ENCODE measurements at places on chromosomes 5 and 9.

- no peak for DNase-seq
Measured at GRCh38 chr5:39057734-39058133, 16.5 kb downstream of the RICTOR start.

- no peak for DNase-seq
Measured at GRCh38 chr5:41683181-41683580, 172.8 kb upstream of the PLCXD3 start.

DNA sequence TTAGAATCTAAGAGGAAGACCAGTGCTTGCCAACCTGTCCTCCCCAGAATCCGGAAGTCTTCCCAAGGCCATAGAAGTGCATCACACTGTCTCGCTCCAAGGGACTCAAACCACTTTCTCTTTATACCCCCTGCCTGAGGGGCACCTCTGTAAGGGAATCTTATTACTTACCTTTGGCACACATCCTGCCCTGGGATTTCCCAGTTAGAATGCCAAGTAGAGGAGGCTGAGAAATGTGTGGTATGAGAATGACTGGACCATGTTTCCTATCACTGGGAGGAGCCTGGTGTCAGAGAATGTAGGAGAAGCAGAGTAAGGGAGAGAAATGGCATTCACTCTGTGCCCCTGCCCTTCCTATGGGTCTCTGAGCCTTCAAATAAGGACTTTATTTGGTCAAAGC is 85.8 kb downstream of the AOPEP start:
- DNase-seq: no peak

- DNase-seq: no peak
Measured at GRCh38 chr5:153504726-153505125, 14.3 kb downstream of the GRIA1 start.

DNA sequence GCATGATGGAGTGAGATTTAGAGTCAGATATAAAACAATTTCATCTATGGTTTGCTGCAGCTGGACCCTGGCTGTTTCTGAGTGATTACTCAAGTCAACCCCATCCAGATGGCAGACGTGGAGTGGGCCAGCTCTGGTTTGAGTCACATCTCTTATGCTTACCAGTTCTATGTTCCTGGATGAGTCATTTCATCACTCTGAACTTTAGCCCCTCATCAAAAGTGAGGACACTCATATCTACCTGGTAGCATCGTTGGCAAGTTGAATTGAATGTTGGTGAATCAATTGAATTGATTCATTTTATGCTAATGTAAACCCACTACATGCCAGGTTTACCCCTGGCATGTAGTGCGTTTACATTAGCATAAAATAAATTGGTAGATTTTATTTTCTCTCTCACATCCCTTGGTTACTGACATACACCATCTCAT is 176.4 kb downstream of the FGF18 start:
- peak; percentile 24 for DNase-seq

DNA sequence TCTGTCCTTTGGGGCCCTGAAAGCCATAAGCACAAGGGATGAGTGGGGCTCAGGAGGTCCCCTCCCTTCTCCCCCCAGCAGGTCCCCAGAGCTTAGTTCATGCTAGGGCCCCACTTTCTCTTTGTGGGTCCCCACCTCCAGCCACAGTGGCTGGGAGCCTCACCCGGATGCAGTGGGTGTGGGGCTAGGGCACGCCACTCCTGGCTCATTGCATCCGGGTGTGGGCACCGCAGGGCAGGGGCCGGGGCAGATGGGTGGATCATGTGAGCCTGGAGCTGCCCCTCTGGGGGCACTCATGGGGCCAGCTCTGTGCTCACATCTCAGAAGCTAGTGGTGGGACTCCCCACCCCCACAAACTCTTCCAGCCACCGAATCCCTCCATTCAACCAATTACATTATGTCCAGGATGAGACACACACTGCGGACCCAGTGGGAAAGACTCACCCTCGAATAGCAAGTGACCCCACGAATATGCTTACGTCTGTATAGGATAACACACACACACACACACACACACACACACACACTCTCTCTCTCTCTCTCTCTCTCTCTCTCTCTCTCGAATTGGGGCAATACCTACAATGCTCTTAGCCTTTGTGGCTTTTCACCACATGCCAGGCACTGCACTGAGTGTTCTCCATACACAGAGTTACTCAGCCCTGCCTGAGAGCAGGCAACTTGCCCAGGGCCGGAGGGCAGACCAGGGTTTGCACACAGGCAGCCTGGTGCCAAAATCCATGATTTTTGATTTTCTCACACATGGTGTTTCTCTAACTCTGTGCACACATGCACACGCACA is 16.8 kb upstream of the PHYKPL start:
- DNase-seq: no peak

GRCh38 chr5:73979321-73979720 is 353.3 kb downstream of the ARHGEF28 start:
- no peak for DNase-seq

DNA sequence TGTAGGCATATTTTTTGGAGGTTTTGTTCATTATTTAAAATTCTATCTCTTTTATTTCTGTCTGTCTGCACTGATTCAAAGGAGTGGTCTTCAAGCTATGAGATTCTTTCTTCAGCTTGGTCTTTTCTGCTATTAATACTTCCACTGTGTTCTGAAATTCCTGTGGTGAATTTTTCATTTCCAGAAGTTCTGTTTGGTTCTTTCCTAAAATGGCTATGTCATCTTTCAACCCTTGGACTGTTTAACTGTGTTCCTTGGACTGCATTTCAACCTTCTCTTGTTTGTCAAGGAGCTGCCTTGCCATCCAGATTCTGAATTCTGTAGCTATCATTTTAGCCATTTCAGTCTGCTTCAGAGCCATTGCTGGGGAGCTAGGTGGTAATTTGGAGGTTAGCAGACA is 76.3 kb downstream of the CERT1 start:
- no peak for DNase-seq

- no peak for DNase-seq
Measured at GRCh38 chr5:39604491-39604890, 179.7 kb upstream of the DAB2 start.

GRCh38 chr9:117189121-117189520 is 225.7 kb downstream of the ASTN2 start:
- peak; percentile 26 for DNase-seq

DNA sequence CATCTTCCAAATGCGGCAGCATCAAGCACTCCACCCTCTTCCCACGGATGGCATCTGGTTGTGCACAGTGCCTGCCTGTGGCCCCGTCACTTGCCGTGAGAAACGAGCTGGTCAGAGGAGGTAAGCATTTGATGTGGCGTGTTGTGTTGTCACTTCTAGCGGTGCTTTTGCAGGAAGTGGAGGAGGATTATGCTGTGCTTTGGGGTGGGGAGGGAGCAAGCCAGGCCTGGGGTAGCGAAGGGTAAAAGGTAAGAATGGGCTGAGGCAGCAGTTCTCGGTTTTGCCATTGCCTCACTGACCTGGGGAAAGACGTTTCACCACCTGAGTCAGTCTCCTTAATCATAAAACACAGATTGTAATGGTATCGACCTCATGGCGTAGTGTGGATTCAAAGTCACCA is 2.3 kb upstream of the POMT1 start:
- no peak for DNase-seq

GRCh38 chr5:111782216-111782615 is 25.2 kb upstream of the NREP start:
- DNase-seq: no peak

- no peak for DNase-seq
Measured at GRCh38 chr5:179403426-179404147, 58.3 kb upstream of the ADAMTS2 start.

- DNase-seq: no peak
Measured at GRCh38 chr5:149420545-149421371, 41.7 kb upstream of the IL17B start.

DNA sequence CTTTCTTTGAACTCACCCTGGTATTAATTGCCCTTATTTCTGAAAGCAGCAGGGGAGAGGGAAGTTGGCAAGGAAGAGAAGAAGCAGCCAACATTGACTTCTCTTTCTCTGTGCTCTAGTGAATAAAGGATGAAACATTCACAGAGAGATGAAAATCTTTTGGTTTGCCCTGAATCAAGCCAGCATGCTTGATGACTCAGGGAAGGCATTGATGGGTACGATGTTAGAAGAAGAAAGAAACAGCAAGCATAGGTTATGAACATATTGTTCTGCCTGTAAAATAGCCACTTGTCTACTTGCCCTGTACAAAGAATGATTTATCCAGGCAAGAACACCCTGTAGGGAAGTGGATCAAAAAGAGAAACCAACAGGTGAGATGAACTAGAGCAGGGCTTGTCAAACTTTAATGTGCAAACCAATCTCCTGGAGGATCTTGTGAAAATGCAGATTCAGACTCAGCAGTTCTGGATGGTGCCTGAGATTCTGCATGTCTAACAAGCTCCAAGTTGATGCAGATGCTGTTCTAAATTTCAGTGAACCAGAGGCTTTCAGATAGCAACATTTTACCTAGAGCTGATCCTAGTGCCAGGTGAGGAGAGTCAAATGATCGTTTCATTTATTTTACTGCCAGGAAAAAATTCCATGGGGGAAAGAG is 586.6 kb upstream of the TLE4 start:
- no peak for DNase-seq

DNA sequence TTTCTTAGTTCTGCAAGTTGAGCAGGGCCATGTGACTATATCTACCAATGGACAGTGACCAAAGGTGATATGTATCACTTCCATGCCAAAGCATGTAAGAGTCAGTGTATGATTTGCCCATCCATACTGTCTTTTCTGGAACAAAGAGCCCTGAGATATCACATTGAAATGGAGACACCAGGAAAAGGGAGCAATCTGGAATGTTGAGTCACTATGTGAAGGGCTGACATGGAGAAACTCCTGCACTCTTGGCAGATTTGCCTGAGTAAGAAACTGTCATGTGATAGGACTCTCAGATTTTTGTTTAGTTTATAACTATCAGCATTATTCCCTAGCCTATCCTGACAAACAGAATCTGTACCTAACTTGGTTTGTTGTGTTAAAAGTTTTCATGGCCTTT is 29.8 kb upstream of the TMEM161B start:
- DNase-seq: peak; percentile 10

DNA sequence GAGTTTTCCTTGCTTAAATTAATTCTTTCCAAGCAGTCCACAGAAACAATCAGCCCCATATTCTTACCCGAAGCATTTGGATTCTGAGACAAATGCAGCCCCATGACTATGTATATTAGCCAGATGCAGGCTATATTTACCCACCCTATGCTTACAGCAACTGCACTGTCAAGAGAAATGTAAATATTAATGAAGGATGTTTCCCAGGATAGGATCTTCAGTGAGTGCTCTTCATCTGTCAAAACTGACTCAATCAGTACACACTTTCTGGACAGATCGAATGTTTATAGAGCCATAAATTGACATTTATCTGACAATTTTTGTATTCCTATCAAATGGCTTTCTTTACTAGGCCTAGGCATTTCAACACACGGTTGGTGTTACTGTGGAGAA is 725.3 kb upstream of the SEMA6A start:
- DNase-seq: no peak

DNA sequence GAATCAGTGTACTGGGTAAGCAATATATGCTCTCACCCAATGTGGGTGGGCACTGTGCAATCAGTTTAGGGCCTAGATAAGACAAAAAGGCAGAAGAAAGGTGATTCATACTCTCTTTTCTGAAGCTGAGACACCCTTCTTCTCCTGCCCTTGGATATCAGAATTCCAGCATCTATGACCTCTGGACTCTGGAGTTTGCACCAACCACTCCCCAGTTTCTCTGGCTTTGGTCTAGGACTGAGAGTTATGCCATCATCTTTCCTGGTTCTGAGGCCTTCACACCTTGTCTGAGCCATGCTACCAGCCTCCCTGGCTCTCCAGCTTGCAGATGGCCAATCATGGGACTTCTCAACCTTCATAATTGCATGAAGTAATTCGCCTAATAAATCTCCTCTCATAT is 724.6 kb upstream of the TYRP1 start:
- no peak for DNase-seq

- no peak for DNase-seq
Measured at GRCh38 chr5:142484821-142485387, 160.1 kb upstream of the SPRY4 start.

- peak; percentile 60 for DNase-seq
Measured at GRCh38 chr5:33894566-33894965, 2.8 kb upstream of the ADAMTS12 start.
